Astrocyte of the cerebellum (primary cell): ENCODE measurements at places on chromosomes 1 and 21.

DNA sequence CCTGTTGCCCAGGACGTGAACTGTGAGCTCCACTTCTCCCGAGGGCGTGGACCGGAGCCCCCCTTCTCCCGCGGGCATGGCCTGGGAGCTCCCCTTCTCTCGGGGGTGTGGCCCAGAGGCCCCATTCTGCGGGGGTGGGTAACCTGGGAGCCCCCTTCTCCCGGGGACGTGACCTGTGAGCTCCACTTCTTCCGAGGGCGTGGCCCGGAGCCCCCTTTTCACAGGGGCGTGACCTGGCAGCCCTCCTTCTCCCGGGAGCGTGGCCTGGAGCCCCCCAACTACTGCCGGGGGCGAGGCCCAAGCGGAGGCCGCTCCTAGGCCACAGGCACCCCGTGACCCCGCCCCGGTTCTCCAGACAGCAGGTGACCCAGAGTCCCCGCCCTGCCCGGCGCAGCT lies 320 bp downstream of the C1orf174 start:
- DNase-seq, result no peak

- DNase-seq, result no peak
These were observed 73.9 kb upstream of the ANGPTL1 start for GRCh38 chr1:178944729-178945128.

GRCh38 chr1:101613546-101613945 lies 376.7 kb downstream of the S1PR1 start:
- DNase-seq, result no peak

DNA sequence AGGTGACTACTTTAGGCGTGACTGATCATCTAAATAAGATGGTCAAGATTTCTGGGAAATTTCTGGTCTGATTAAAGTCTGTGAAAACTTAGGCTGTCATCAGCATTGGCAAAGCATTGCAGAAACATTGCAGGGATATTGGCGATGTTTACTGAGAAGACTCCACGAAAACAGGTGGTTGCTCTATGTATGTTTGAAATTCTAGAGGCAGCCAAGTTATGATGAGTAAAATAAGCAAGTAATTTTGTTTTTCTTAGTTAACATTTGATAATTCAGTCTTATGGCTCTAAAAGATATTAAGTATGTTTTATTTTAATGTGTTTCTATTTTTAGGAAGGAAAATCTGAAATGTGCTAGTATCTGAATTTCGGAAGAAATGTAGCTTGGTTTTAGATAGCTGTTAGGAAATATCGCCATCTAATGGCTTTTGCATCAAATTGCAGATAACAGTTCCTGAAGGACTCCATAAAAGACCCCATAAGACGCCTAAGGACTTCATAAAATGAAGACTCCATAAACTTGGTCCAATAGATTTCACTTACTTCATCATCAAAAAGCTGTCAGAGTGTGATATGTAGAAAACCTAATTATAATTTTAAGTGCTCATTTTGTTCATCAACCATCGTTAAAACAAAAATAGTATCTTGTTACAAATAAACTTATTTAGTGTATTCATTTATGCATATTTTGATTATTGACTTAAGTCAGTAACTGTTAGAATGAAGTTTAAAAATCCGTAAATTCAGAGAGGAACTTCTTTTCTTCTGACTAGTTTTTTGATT lies 344.6 kb downstream of the RYR2 start:
- DNase-seq, result peak; percentile 9

DNA sequence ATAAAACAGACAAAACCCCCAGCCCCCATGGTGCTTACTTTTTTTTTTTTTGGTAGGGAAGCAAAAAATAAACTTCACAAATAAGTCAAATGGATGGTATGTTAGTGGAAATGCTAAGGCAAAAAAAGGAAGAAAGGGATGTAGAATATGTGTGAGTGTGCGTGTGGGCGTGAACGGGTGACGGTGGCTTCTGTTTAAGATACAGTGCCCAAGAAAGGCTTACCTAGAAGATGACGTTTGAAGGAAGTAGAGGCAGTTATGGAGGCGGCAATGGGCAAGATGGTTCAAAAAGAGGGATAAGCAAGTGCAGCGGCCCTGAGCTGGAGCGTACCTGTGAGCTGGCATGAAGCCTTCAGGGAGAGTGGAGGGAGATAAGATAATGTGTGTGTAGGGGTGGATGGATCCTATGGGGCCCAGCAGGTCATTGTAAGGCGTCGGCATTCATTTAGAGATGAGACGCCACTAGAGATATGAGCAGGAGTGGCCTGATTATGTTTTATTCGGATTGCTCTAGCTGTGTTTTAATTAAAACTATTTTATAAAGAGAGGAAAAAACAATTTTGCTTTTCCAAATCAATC lies 19.9 kb downstream of the LEPR start:
- DNase-seq, result no peak

DNA sequence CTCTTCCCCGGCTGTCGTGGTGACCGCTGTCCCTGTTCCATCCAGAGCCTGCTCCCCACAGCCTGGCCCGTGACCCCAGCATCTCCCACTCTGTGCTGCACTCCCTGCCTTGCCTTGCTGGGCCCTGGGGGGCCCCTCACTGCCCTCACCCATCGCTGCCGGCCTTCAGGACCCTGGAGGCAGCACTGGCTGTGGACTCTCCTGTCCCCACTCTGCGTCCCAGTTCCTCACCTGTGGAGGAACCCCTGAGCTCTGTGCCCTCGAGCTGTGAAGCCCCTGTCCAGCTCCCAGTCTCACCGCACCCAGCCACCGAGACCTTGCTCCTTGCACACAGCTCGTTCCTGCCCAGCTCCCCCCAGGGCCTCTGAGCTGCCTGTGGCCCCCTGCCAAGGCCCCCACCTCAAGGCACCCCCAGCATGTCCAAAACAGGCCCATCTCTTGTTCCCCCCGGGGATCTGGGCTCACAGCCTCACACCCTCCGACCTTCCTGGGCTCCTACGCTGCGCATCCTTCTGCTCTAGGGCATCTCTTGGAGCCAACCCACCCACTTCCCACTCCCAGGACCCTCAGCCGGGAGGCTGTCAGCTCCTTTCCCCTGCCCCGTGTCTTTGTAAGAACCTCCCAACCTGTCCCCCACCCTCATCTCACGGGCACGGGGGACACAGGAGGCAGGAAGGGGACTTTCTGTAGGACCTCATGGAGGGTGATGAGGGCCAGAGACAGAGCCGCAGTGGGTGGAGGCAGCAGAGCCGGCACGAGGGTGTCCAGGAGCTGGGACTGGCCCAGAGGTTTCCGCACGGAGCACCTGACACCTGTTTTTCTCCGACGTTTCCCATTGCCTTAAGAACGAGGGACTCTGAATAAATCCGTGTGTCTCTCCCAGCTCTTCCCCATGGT lies 109.3 kb downstream of the WDR4 start:
- no peak for DNase-seq

- DNase-seq, result no peak
These were observed 5.1 kb downstream of the SPSB1 start for GRCh38 chr1:9297831-9298230.

DNA sequence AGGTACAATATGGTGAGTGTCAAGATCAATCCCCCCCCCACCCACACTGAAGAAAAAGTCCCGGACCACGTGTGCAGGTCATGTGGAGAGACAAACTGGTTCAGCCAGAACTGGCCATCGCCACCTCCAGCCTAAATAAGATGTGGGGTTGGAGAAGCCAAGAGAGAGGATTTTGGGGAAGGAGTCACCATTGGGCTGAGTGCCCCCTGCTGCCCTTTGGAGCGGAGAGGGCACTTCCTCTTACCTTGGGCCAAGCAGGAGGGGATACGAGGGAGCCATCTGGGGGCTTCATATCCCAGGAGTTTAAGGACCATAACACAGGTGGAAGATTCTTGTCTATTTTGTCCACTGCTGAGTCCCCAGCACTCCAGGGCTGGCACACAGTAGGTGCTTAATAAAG lies 2.6 kb upstream of the TNFRSF1B start:
- no peak for DNase-seq

DNA sequence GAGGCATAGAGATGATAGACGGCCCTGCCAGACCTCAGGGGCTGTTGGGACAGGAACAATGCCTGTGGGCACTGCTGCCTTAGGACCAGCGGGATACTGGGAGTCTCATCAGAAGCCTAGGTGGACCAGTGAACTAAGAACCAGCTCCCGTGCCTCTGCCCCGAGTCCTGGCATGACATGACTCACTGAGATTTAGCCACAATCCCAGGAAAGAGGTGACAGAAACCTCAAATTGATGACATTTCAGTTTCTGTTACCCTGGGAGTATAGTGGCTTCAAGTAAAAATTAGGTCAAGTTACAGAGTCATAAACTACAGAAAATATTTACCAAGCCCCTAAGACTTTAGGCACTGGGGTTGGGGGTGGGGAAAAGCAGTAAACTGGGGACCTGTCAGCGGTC lies 74.6 kb upstream of the GADD45A start:
- no peak for DNase-seq

DNA sequence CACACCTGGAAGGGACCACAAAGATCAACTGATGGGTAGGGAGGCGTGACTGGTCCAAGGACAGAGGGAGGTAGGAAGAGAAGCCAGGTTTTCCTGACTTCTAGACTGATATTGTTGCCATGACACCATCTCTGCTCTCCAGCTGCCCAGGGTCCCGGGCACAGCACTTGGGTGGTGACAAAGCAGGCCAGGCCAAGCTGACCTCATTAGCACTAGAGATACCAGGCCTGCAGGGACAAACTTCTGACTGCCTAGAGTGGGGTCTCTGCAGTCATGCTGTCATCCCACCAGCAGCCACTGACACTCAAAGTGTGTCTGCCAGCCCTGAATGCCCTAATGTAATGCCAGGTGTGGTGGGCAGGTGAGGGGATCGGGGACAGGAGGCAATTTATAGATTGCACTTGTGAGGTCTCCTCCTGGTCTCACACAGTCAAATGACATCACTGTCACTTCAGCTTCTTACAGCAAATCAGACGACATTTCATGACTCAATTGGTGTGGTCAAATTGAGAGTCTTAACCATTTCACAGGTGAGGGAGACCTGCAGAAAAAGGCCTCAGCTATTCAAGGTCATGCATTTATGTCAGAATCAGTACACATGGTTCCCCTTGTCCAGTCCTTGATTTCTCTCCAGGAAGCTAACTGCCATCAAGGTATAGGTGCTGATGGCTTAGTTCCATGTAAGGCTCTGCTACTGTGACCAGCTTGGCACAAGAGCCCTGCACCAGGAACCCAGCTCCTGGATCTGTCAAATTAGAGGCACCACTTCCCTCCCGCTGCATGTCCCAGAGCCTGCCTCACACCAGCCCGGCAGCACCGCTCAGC lies 2.7 kb downstream of the SLC9A1 start:
- no peak for DNase-seq

DNA sequence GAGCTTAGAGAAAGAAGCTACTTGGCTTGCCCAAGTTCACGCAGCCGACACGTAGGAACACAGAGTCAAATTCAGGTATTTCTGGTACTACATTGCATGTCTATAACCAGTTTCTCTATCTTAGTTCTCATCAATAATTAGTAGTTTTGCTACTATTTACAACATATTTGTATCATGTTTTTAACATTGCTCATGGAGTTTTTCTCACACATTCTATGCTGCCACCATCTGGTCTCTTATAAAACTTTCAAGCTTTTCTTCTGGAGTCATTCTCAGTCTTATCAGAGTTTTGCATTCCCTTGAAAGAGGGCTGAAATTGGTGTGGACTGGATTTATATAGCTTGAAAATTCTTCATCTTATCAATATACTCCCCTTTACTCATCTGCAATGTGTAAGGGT lies 118.8 kb upstream of the PALMD start:
- no peak for DNase-seq

DNA sequence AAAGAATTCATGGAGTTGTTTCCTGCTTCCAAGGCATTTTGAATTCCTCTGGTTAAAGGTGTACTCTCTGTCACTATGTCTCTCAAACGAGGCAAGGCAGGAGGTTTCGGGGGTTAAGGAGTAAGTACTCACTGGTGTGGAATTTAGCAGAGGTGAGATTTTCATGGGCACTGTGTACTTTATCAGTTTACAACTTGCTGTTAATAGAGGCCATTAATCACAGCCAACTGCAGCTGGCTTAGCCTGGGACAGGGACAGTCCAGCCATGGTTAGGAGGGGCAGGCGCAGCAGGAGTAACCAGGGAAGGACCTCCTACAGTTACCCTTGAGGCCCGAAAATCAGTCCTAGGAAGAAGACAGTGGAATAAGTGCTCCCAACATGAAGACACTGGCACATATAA lies 18.1 kb upstream of the TMEM9 start:
- DNase-seq, result no peak

DNA sequence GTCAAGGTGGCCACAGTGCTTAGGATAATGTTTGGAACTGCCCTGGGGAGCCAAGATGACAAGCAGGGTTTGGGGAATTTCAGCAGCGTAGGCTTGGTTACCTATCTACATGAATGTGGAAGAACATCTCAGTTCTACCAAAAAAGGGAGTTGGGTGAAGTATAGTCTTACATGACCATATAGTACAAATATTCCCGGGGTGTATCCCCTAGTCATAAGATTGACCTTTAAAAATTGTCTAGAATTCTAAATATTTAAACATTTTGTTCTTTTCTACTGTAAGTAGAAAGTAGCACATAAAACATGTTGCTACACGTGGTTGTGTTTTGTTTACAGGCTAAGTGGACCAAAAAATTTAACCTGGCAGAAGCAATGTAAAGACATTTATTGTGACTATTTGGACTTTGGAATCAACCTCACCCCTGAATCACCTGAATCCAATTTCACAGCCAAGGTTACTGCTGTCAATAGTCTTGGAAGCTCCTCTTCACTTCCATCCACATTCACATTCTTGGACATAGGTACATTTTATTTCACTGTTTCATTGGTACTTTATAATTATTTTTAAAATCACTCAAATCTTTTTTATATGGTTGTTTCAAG lies 20.3 kb downstream of the IL12RB2 start:
- DNase-seq, result no peak

- no peak for DNase-seq
These were observed 3.0 kb downstream of the A3GALT2 start for GRCh38 chr1:33317946-33318345.

- DNase-seq, result no peak
These were observed 28.8 kb upstream of the RGS16 start for GRCh38 chr1:182633031-182633430.
